ENCODE measurements at places on chromosomes 4 and X.
A peak's percentile ranks its signal among the peaks of the same experiment; 100 is the strongest.

GRCh38 chrX:9789555-9789954 lies 3.3 kb downstream of the SHROOM2 start:
- no peak for DNase-seq

DNA sequence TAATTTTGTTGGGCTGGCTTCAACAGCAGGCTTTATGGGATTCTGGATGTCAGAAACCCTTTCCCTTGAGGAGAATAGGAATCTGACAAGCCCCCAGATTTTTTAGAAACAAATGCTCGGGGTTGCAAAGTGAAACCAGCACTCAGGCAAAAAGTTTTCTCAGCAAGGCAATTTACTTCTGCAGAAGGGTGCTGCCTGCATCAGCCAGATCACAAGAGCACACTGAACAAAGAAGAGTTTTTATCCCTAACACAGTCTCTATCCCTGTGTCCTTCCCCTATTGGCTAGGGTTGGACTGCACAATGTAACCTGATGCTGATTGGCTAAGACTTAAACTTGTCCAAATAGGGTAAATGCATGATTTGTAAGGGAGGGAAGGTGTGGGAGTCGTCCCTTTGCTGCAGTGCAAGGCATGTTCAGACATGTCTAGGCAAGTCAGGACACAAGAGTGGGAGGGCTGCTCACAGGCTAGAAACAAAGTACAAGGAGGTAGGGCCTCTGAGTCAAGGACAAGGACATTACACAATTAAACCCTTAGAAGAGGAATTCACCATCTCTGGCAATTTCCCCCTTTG lies 175.8 kb downstream of the CCNG2 start:
- no peak for DNase-seq

DNA sequence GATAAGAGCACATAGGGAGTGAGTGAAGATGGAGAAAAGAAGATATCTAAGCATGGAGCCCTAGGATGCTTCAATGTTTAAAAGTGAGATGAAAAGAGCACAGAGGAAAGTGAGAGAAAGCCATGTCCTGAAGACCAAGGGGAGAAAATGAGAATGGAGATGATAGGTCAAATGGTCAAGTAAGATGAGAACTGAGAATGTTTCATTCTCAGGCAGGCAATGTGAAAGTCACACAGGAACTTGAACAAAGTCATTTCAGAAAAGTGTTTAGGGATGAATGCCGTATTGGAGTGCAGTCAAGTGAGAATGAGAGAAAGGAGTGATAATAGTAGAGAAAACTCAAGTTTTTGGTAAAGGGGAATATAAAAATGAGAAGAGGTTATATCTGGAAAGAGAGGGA lies 148.7 kb upstream of the PTCHD1 start:
- DNase-seq, result no peak

GRCh38 chr4:126687655-126688358 lies 945.0 kb upstream of the INTU start:
- DNase-seq, result no peak

DNA sequence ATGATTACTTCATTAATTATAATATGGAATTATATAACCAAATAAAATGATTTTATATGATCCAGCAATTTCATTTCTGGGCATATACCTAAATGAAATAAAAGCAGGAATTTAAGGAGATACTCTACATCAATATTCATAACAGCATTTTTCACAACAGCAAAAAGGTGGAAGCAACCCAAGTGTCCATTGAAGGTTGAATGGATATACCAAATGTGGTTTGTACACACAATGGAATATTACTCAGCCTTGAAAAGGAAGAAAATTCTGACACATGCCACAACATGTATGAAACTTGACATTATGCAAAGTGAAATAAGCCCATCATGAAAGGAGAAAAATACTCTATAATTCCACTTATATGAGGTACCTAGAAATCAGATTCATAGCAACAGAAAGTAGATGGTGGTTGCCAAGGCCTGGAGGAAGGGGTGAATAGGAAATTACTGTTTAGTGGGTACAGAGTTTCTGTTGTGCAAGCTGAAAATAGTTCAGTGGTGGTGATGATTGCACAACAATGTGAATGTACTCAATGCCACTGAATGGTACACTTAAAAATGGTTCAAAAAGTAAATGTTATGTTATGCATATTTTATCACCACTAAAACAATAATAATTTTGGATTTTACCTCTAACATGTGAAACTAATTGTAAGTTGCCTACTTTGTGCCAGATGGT lies 471.5 kb downstream of the SPRY1 start:
- no peak for DNase-seq

GRCh38 chr4:176709417-176709816 lies 83.3 kb downstream of the VEGFC start:
- DNase-seq, result no peak

- no peak for DNase-seq
Observed at GRCh38 chr4:85406185-85406584, 68.8 kb upstream of the ARHGAP24 start.

DNA sequence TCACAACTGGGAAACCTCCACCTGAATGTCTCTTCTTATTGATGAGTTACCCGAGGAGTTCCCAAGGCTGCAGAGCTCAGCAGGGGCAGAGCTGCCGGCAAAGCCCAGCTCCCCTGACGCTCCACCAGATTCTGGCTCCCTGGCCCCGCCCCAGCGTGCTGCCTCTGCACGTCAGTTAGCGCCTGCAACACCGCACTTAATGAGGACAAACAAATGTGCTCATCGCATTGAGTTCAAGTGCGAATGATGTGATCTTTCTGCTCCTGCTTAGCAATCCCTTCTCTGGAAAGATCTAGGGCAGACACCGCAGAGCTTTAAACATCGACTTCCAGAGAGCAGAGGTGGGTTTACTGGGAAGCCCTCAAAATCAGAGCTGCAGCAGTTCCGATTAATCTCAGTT lies 55.5 kb upstream of the FBXW7 start:
- DNase-seq, result no peak

DNA sequence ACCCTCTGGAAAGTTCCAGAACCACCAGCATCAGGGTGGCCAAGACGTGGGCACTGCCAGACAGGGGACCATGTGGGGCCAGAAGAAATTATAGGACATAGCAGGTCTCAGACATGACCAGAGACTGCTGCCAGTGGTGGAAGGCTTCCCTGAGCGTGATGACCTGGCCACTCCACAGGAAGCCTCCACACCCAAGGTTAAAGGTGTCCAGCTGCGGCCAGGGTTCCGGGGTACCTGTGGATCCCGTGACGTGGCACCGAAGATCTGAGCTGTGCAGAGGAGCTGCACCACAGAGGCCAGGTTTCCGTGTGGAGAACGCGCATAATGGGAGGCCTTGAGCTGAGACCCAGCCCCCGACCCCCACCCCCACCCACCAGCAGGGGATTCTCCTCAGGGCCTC lies 16.4 kb upstream of the CTBP1 start:
- no peak for DNase-seq

- DNase-seq, result no peak
Observed at GRCh38 chr4:98564852-98565251, 93.6 kb downstream of the TSPAN5 start.

GRCh38 chr4:21697583-21697982 lies 251.0 kb downstream of the KCNIP4 start:
- DNase-seq, result peak; percentile 21

- DNase-seq, result no peak
Observed at GRCh38 chrX:101657495-101657894, 2.2 kb downstream of the ARMCX2 start.

DNA sequence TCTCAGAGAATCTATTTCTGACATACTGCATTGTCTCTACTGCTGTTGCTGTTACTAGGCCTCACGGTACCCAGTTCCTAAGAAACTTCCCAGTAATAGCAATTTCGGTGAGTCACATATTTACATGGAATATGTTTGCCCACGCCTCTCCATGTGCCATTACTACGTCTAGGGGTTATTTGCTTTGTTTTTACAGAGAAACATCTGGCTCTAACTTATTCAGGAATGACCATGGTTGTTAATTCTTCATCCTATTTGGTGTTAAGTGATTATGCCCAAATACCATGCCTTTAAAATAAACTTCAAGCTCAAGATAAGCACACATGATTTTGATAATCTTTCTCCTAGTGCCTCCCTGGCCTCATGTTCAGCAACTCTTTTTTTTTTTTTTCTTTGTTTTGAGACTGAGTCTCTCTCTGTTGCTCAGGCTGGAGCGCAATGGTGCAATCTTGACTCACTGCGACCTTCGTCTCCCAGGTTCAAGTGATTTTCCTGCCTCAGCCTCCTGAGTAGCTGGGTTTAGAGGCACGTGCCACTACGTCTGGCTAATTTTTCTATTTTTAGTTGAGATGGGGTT lies 101.0 kb upstream of the HS3ST1 start:
- DNase-seq, result no peak

- DNase-seq, result no peak
Observed at GRCh38 chr4:116016201-116016600, 902.8 kb upstream of the NDST4 start.

DNA sequence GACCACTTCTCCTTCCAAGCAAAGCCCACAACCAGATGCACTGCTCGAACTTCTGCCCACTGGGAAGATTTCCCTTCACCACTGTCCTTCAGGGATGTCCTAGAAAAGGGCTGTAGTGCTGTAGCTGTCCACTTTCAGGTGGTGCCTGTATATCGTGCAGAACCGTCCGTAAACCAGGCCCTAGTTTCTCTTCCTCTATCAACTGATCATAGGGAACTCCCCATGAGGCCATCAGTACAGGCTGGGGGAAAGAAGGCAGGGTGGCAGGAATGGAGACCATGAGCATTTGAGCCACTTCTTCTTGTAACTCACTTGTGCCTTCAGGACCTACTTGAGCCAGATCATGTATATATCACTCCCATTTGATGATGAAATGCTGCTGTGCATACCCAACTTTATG lies 57.3 kb upstream of the FAM9B start:
- no peak for DNase-seq

DNA sequence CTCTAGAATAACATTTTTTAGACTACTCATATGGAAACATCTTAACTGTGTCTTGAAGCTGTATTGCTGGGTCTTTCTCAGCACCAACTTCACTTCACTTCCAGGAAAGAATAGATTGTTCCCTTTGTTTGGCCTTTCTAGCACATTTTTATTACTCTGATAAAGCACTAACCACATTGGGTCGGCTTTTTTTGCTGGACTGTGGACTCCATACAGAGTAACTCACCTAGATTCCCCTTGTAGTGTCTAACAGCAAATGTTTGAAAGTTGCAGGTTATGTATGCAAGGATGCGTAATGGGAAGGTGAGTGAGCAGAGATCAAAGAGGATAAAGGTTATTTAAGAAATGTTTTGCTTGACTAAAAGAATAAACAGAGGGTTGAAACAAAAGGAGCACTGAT lies 101.2 kb downstream of the MMRN1 start:
- no peak for DNase-seq

DNA sequence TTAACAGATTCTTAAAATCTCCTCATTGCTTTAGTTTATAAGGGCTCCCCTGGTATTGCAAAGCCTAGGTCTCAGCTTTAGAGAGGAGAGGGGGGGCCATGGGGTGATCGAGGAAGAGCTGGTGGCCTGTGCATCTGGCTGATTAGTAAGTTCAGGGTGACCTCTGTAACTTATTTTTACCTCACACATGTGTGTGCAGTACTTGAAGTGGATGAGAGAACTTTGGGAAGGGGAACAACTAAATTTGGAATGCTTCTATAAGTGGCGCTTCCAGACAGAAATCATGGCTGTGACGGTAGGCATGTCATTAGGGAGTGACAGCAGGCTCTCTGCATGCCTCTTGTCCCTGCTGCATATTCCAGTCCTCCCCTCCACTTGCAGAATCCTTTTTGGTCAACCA lies 41.9 kb downstream of the FRAS1 start:
- no peak for DNase-seq

- no peak for DNase-seq
Observed at GRCh38 chrX:20463296-20464075, 196.8 kb upstream of the RPS6KA3 start.

- DNase-seq, result no peak
Observed at GRCh38 chr4:38902695-38903094, 35.1 kb downstream of the FAM114A1 start.

DNA sequence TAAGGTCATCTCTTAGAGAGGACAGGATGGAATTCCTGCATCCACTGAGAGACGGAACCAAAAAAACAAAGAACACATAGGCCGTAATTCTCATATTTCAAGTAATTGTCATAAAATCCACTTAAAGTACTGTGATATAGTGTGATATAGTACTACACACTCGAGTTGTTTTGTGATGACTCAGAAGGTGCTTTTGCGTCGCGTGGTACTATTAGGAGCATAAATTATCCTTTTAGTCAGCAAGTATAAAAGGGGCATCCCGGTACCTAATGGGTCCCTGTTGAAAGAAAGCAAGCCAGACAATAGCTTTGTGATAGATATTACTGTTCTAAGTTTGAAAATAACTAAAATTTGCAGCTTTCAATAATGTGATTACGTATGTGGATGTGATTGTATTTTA lies 55.3 kb downstream of the GPR143 start:
- no peak for DNase-seq

- DNase-seq, result no peak
Observed at GRCh38 chr4:51998837-51999236, 21.3 kb downstream of the LRRC66 start.

- no peak for DNase-seq
Observed at GRCh38 chrX:119015407-119016237, 41.2 kb downstream of the LONRF3 start.

GRCh38 chr4:147714575-147715401 lies 17.1 kb upstream of the ARHGAP10 start:
- no peak for DNase-seq

GRCh38 chrX:6681521-6682145 lies 146.7 kb upstream of the VCX3A start:
- DNase-seq, result no peak

GRCh38 chrX:25052798-25053534 lies 37.2 kb upstream of the ARX start:
- DNase-seq, result no peak

- DNase-seq, result no peak
Observed at GRCh38 chr4:88955580-88956380, 101.2 kb downstream of the FAM13A start.

DNA sequence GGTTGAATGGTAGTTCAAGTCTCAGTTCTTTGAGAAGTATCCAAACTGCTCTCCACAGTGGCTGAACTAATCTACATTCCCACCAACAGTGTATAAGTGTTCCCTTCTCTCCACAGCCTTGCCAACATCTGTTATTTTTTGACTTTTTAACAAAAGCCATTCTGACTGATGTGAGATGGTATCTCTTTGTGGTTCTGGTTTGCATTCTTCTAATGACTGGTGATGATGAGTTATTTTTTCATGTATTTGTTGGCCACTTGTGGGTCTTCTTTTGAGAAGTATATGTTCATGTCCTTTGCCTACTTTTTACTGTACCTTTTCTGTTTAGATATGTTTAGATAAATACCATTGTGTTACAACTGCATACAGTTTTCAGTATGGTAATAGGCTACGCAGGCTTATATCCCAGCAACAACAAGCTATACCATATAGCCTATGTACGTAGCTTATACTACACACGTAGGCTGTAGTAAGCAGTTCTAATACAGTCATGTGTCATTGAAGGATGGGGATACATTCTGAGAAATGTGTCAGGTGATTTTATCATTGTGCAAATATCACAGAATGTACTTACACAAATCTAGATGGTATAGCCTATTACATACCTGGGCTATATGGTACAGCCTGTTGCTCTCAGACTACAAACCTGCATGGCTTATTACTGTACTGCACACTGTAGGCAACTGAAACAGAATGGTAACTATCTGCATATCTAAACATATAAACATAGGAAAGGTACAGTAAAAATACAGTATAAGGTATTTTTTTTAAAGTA lies 28.1 kb downstream of the KLHL8 start:
- no peak for DNase-seq

Measured in mesothelial cell of epicardium (in vitro differentiated cells).